Stimulated activated CD8-positive, alpha-beta memory T cell treated with anti-CD3 and anti-CD28 coated beads, Interleukin-4, amount 100 ng/mL, for 1 hour (primary cell): ENCODE measurements at places on chromosomes 2 and 18.
A peak's percentile ranks its signal among the peaks of the same experiment; 100 is the strongest.

- no peak for DNase-seq
These were observed 34.9 kb upstream of the CYP26B1 start for GRCh38 chr2:72182547-72182946.

GRCh38 chr18:5158172-5158571 is 38.9 kb downstream of the AKAIN1 start:
- no peak for DNase-seq

- DNase-seq: no peak
These were observed 192.8 kb upstream of the APCDD1 start for GRCh38 chr18:10261344-10262276.

DNA sequence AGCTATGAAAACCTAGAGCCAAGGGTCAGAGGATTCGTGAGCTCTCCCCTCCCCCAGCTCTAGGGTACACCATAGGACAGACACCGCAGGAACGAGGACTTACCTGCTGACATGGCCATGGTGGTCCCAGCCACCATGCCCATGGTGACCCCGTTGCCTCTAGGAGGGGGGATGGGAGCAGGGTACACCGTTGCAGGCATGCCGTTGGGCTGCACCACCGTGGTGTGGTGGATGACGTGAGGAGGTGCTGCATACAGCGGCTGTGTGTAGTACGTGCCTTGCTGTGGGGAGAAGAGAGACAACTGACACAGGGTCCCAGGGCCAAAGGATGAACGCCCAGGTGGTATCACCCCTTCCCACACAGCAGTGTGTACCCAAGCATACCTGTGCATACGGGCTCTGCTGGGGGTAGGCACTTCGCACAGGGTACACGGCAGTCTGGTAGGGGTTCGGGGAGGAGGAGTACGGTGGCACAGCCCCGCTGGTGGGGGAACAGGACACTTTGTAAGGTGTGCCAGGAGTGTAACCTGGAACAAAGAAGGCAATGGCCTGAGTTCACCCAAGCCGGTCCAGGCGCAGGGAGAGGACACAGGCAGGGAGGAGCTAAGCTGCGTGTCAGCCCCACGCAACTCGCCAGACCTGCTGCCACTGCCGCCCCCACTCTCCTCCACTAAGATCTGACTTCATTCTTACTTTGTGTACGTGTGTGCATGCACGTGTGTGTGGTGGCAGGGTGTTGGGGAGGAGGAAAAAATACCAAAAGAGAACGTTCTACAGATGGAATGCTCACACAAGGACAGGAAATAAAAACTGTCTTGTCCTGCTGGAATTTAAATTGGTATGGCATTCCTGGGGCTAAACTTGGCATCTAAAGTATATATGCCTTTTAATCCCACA is 37.8 kb downstream of the FAM168B start:
- DNase-seq: no peak

DNA sequence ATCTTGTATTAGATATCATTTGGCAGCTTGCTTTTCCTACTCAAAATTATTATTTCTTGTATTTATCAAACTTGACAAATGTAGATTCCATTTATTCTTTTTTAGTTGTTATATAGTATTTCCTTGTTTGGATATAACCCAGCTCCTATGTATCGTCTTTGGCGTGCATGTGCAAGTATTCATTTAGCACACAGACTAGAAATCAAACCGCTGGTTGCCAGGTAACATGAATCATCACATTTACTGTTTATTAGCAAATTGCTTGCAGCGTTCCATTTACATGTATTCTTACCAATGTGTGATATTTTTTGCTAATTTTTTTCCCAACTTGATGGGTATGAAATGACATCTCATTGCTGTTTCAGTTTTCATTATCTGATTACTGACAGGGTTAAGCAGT is 2089.7 kb upstream of the CELF4 start:
- DNase-seq: no peak

DNA sequence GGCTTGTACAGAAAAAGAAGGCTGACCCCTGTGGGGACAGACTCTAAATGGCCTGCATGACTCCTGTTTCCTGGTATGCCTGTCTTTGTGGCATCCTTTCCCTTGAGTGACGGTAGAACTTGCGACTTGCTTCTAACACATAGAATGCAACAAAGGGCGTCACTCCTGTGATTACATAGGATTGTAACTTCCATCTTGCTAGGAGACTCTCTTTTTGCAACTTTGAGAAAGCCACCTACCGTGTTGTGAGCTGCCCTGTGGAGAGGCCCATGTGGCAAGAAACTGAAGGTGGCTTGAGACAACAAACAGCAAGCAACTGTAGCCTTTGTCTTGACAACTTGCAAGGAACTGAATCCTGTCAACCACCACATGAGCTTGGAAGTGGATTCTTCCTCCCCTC is 46.5 kb downstream of the THNSL2 start:
- no peak for DNase-seq

DNA sequence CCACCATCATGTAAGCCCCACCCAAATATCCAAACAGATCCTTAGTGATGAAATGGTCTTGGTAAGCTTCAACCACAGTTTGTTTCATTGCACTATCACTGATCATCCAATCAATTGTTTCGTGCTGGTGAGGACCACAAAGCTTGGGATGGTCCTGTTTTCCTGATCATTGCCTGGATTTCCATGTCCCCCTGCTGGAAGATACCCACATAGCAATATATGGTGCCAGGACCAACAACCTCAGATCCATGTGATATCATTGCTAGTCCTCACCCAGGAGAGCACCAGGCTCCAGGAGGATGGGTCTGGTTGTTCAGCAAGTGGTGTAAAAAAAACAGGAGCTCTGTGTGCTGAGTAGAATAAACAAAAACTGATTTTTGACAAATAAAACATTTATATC is 206.5 kb upstream of the SH3BP4 start:
- no peak for DNase-seq

DNA sequence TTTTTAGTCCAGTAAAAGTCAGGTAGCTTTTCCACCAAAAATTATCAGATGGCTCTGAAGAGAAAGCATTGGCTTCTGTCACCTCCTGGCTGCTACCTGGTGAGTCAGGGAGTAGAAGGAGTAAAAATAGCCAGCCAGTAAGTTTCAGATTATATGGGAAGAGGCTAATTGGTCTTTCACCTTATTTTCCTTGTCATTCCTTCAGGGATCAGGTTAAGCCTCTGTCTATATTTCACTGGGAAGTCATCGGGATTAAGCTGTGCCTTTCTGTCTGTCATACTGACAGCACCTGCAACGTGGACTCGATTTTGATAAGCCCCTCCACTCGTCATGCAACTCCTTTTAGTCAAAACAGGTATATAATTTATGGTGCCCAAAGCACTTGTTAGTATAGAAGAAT is 380.7 kb upstream of the CELF4 start:
- DNase-seq: no peak

DNA sequence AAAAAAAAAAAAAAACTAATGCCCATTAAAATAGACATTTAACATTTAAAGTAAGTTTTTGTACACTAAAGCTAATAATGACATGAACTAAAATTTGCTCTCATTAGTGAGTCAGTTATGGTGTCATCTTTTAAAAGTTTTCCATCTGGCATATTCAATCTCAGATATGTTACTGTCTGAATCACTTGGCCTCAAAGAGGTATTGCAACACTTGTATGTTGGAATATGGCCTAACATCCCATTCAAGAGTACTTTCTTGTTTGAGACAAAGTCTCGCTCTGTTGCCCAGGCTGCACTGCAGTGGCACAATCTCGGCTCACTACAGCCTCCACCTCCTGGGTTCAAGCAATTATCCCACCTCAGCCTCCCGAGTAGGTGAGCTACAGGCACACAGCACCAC is 169.7 kb downstream of the TMEM163 start:
- no peak for DNase-seq

DNA sequence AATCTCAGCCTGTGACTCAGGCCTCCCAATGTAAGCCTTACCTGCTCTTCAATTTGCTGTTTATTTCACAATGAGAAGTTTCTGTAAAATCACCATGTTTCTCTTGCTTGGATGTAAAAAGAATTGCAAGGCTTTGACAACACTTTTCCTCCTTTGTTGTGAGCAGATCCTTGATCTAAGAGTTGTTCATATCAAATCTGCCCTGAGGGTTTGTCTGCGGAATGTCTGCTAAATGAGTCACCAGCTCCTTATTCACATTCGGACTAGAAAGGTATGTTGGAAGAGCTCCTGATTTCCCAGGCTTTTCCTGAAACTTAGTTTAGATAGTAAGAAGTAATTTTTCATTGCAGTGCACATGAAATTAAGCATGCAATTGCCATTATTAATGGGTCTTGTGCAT is 268.2 kb upstream of the TCF4 start:
- no peak for DNase-seq

- DNase-seq: no peak
These were observed 895 bp upstream of the GLS start for GRCh38 chr2:190879474-190880377.

GRCh38 chr2:172446474-172447063 is 19.2 kb downstream of the ITGA6 start:
- DNase-seq: no peak

DNA sequence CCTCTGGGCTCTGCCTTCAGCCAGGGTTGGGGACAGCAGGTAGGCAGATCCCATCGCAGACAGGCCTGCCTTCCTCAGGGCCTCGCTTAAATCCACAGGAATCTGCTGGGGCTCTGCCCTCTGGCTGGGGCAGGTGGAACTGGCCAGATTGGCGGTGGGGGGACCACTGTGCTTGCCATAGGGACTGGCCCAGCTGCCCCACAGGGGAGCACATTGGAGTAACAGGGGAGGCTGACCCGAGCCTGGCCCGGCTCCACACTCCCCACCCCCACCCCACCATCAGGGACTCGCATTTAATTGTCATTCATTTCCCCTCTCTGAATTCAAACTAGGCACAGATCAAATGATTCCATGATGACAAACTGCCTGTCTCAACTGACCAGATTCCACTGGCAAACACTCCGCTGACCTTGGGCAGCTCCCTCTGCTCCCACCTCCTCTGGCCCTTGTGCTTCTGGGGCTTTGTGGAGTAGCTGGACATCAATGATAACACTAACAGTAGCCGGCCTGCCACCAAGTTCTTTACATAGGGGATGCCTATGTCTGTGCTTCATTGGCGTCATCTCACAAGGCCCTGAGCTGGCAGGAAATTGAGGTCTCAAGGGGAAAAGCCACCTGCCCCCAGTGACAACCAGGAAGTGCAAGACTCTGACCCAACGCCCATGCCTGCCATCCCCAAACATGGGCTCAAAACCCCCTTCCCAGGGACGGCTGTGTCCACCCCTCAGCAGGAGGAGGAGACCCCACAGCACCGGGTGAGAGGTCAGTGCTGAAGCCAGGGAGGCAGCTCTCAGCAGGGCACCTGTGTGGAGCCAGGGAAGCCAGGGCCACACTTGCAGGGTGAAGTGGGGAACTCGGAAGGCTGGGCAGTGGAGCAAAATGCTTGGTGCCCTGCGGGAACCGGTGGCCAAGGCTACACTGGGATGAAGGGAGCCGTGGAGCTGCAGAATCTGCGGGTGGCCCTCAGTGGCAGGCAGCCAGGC is 2.1 kb upstream of the B3GNT7 start:
- DNase-seq: peak; percentile 22

GRCh38 chr2:141844231-141844630 is 286.6 kb downstream of the LRP1B start:
- DNase-seq: no peak

DNA sequence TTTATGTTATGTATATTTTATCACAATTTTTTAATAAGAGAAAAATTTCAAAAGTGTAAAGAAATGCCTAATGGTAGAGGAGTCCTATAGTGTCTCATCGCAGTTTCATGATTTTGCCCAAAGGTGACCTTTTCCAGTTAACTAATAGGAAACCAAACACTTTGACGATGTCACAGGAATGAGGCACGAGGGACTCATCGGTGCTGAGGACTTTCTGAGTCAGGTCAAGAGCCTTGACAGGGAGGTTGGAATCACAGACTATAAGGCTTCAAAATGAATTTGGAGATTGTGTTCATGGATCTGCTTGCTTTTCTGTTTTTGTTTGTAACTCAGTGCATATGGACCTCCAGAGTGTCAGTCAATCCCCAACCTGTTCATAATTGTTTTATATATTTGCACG is 15.1 kb upstream of the RTTN start:
- no peak for DNase-seq

DNA sequence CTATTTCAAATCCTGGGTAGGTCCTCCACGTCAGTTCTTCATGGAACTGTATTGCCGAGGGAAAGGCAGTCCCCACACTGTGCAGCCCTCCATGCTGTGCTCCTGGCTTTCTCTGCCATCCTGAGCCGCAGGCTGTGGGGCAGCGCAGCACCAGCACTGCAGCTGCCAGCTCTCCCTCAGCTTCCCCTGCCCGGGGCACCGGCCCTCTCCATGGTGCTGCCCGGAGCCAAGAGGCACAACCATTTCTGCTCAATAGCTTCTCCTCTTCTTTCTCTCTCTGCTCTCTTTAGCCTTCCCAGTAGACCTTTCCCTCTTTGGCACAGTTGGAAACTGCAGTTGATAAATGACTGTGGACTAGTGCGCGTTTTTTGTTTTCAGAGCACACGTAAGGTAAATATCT is 12.1 kb downstream of the ANKRD23 start:
- DNase-seq: no peak

DNA sequence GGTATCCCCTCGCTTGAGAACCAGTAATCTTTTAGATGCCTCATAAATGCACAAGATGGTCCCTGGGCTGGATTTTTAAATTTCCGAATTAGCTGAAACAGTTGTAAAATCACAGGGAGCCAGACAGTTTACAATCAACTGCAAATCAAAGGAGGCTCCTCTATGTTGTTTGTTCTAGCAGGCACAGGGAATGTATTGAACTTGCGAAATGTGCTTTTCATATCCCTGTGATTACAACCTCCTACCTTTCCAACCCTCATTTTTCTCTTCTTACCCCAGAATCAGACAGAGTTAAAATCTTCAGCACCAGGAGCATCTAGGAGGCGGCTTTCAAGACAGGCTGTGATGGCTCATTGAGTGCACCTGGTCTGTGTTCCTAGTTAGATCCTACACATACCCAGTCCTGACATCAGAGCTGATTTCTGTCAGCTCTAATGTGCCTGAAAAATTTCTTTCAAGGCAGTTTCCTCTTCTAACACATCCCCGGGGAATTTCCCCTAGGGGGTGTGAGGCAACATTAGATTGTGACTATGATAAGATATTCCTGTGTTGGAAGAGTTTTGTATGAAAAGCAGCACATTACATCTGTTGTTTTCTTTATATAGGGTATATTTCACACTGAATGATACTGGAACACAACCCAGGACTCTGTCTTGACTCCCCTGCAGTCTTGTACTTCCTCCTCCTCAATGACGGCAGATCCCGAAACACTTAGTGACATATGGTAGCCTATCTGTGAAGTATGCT is 17.9 kb upstream of the CAVIN2 start:
- no peak for DNase-seq

GRCh38 chr2:14678761-14679160 is 46.2 kb downstream of the LRATD1 start:
- no peak for DNase-seq
